Foreskin keratinocyte (primary cell): ENCODE measurements at places on chromosomes 16 and 17. TPM values are rescaled to one million over a fixed set of nuclear protein-coding genes. Genes with fewer than 3 reads are reported as not detected.

EME1 gene
- total RNA-seq: 11.8 and 13.5 TPM in 2 replicates

GCGR gene
- total RNA-seq: not detected in 2 replicates

EVI2B gene
- 0.14 and 0.25 TPM in 2 replicates for total RNA-seq

ACAP1 gene
- 3.7 and 7.6 TPM in 2 replicates for total RNA-seq

CDRT15L2 gene
- total RNA-seq: not detected in 2 replicates

TEDC2 gene
- total RNA-seq: 17.7 and 19.8 TPM in 2 replicates

CHST6 gene
- total RNA-seq: 1.4 and 1.5 TPM in 2 replicates

DLG4 gene
- 7.3 and 7.7 TPM in 2 replicates for total RNA-seq

ATP1B2 gene
- total RNA-seq: not detected in 2 replicates

PRSS36 gene
- total RNA-seq: 0.31 and 0.53 TPM in 2 replicates

PPP1R27 gene
- not detected in 2 replicates for total RNA-seq

CCL11 gene
- not detected in 2 replicates for total RNA-seq

TMEM98 gene
- 46.6 and 53.7 TPM in 2 replicates for total RNA-seq

HSD17B2 gene
- 1.3 and 1.6 TPM in 2 replicates for total RNA-seq

C16orf54 gene
- not detected in 2 replicates for total RNA-seq
